ENCODE measurements at places on chromosomes 4 and X.

DNA sequence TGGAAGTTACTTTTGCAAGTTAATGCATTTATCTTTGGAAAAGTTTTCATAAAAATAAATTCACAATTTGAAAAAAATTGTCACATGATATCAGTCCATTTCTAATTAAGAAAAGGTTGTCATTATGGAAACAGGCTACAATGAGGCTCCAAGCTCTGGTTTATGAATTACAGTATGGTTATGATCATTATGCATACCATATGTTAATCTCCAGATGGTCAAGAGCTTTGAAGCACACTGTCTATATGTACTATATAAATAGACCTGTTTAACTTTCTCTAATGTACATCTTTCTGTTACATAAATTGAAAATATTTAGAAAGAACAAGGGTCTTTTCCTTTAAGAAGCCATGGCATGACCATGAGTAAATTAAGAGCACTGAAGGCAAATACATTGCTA, 2338.8 kb downstream of the PCDH7 start:
- DNase-seq = no peak

DNA sequence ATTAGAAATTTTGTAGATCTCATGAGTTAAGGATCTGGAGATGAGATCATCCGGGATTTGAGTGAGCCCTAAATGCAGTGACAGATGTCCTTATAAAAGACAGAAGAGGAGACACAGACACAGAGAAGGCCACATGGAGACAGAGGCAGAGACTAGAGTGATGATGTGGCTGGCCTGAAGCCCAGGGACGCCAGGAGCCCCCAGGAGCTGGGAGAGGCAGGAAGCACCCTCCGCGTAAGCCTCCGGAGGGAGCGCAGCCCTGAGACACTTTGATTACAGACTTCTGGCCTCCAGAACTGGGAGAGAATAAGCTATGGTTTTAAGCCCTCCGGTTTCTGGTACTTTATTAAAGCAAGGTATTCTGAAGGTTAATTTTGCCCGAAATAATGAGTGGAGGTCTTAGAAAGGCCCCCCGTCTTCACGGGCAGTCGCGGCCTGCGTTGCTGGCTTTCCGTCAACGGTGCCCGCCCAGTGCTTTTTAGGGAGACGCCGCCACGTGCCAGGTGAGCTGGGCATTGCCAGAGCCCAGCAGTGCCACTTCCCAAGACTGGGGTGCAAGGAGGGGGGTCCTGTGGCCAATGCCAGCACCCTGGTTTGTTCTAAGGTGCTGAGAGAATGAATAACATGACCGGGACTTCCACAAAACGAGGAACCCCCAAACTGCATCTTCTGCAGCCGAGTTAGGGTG, 8.1 kb downstream of the DHRSX start:
- no peak for DNase-seq

GRCh38 chr4:40183615-40184411, 13.0 kb upstream of the RHOH start:
- DNase-seq = no peak

- no peak for DNase-seq
Measured at GRCh38 chrX:9785944-9786797, at the start of gene SHROOM2. TSS of gene SHROOM2 (plus strand) at chrX:9786429. CDS start at chrX:9786546, 117 bp downstream.

GRCh38 chrX:30308263-30309138, 689 bp downstream of the NR0B1 start:
- DNase-seq = no peak

GRCh38 chr4:78585633-78586032, 34.1 kb downstream of the ANXA3 start:
- DNase-seq = no peak

DNA sequence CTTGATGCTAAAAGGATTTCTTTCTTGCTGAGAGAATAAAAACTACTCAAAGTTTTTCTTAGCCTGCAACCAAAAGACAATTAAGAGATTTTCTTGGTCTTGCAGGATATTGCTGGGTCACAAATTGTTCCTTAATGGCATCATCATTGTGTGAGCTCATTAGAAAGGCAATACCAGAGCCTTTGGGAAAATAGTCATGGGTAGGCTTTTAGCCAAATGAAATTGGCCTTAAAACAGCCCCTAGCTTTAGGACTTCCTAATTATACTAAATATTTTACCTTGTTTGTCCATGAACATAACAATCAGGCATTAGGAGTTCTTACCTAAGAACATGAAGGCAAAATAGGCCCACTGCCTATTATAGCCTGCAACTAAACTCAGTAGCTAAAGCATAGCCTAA, 10.4 kb upstream of the FAM13A start:
- DNase-seq = no peak

DNA sequence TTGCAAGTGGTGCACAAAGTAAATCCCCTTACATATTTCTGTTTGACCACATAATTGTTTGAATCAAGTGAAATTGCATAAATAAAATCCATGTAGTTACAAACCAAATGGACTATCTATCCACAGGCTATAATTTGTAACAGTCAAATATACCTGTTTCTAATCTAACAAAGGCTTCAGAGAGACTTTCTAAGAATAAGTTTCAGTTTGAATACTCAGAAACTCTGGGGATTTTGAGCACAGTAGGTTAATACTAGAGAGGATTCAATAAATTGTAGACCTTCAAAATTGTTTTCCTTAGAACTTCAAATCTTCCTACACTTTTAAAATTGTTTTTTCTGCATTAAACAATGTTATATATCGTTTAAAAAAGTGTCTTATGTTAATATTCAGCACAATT, 1250.1 kb downstream of the NLGN4X start:
- no peak for DNase-seq

DNA sequence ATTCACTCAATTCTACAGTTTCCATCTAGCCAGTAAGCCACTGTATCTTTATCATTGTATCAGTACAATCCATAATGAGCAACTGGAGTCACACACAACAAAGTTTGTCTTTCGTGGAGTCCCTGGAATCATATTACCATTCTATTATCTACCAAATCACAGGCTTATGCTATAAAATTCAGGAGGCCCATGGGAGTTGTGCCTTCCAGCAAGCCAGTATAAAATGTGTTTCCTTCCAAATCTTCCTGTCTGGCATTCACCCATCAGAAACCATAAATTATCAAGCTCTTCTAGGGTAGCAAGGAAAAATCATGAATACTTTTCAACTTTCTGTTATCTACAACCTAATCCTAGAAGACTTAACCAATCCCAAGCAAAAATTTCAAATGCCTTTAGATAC, 1383.3 kb upstream of the PCDH7 start:
- DNase-seq = no peak

GRCh38 chr4:180792541-180792940, 1450.7 kb upstream of the TENM3 start:
- DNase-seq = no peak

- no peak for DNase-seq
Measured at GRCh38 chrX:75547783-75548182, 24.9 kb upstream of the ZDHHC15 start.

DNA sequence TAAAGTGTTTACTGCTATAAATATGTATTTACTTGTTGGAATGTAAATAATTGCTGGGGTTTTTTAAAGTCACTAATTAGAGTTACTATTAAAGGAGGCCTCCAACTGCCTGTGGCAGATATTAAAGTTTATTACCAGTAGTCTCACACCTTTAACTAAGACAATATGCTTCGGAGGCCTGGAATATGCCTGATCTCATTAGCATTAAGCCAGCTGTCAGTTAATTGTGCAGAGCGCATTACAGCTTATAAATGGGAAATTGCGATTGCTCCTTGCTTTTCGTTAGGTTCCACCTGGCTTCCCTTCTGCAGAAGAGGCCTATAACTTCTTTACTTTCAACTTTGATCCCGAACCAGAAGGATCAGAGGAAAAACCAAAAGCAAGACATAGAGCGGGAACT, 41.3 kb downstream of the CC2D2A start:
- no peak for DNase-seq

- peak; percentile 77 for DNase-seq
Measured at GRCh38 chr4:53929955-53930798, 134.2 kb downstream of the CHIC2 start.

GRCh38 chr4:134879019-134879418, 677.4 kb upstream of the PABPC4L start:
- DNase-seq = no peak

DNA sequence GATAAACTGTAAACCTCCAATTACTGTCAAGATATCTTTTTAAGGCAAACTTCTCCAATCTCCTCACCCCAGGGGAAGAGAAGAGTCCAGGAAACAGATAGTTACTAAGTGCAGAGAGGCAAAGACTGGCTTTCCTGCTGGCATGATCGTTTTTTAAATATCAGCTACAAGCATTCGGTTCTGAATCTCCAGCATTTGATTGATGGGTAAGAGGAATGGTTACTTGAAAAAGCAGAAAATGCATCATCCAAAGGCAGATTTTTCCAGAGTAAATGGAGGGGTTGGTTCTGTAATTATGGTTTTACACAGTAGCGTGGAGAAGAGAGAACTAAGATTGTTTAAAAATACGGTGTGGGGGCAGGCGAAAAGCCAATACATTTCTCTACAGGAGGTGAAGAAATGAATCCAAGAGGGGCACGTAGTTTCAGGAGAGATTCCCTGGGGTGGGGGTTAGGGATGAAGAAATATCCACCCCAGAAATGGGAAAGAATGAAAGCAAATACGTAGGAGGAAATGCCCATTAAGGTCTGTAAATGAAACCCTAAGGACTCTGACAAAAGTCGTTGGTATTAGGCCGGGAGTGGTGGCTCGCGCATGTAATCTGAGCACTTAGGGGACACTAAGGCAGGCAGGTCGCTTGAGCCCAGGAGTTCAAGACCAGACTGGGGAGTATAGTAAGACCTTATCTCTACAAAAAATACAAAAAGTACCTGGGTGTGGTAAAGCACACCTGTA, 248.3 kb downstream of the DHRSX start:
- DNase-seq = no peak

DNA sequence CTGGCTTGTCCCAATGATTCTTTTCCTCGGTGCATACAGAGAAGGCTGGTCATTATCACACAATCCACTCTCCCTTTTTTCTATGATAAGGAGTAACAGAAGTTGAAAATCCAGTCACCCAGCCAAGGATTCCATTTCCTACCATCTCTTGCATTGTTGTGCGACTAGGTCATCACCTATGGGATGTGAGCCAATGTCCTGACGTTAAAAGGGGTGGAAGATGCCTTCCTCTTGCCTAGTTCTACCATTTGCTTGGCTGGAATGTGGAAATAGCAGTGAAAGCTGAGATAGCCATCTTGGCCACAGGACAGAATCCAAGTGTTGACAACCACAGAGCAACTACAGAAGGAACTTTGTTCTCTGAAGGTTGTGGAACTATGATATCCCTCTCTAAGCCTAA, 132.2 kb upstream of the KIT start:
- DNase-seq = no peak

DNA sequence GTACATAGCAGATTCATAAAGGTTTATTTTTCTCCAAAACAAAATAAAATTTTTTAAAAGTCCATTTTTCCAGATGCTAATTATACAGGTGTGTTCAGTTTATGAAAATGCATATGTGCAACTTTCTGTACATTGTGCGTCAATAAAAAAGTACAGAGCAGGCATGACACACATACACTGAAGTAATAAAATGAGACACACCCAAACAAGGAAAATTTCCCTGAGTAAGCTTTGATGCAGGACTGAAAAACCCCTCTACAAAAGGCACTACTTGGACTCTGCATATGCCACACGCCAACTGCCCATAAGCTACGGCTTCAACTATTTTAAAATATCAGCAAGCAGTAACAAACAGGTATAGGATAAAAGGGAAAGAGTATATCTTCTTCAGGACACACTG, 13.8 kb downstream of the ARAP2 start:
- no peak for DNase-seq

- DNase-seq = no peak
Measured at GRCh38 chr4:15935504-15936402, 2.8 kb downstream of the FGFBP1 start.

GRCh38 chrX:74446876-74447275, 25.6 kb downstream of the SLC16A2 start:
- no peak for DNase-seq

- no peak for DNase-seq
Measured at GRCh38 chr4:14364953-14365536, 637.2 kb upstream of the CPEB2 start.

Measured in left forelimb (tissue), 1 donor.